ENCODE measurements at places on chromosomes 2 and 18.

GRCh38 chr2:225787497-225787896 lies 388.0 kb downstream of the NYAP2 start:
- DNase-seq: no peak

DNA sequence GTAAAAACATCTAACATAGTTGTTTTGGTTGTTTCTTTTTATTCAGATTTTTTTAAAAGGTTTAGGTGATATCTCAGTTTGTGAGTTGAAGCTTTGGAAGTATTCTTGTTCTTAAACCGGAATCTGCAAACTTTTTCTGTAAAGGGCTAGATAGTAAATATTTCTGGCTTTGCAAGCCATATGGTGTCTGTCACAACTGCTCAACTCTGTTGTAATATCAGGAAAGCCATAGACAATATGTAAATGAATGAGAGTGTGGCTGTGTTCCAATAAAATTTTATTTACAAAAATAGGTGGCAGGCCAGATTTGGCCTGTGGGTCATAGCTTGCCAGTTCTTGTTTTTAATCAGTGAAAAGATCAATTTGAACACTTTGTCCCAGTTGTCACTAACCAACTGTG lies 134.1 kb downstream of the CNTNAP5 start:
- no peak for DNase-seq

DNA sequence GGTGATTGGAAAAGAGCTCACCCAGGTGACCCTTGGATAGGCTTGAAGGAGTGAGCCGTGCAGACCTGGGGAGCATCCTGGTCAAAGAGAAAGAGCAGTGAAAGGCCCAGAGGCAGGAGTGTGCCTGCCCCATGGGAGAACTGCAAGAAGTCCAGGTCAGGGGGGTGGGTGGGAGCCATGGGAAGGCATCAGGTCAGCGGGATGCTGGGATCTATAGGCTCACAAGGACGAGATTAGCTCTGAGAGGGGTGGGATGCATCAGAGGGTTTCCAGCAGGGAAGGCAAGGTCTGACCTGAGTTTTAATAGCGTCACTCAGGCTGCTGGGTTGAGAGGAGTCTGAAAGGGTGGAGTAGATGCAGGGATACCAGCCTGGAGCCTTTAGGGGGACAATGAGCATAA lies 158.6 kb downstream of the SMAD7 start:
- no peak for DNase-seq

DNA sequence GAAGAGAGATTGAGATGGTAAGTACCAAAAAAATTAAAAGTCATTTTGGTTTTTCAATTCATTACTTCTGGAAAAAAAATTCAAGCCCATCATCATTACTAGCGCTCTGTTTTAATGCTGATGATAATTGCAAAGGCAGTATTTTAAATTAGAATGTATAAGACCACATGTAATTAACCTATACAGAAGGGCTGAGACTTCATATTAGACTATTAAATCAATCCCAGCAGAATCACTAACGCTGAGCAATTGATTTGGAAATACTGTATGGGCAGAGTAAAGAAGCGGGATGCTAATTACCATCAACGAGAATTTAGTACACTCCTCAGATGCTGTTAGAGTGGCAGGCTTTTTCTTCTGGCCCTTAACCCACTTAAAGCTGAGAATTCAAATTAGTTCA lies 165.0 kb downstream of the SLC4A3 start:
- no peak for DNase-seq

DNA sequence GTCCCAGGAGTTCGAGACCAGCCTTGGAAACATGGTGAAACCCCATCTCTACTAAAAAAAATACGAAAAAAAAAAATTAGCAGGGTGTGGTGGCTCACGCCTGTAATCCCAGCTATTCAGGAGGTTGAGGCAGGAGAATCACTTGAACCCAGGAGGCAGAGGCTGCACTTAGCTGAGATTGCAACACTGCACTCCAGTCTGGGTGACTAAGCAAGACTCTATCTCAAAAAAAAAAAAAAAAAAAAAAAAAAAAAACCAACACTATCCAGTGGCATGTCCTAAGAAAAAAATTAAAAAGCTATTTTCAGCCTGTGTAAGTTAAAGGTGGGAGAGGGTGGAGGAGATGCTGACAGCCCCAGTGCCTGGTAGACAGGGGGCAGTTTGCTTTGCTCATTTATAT lies 32.2 kb upstream of the REL start:
- DNase-seq: no peak

DNA sequence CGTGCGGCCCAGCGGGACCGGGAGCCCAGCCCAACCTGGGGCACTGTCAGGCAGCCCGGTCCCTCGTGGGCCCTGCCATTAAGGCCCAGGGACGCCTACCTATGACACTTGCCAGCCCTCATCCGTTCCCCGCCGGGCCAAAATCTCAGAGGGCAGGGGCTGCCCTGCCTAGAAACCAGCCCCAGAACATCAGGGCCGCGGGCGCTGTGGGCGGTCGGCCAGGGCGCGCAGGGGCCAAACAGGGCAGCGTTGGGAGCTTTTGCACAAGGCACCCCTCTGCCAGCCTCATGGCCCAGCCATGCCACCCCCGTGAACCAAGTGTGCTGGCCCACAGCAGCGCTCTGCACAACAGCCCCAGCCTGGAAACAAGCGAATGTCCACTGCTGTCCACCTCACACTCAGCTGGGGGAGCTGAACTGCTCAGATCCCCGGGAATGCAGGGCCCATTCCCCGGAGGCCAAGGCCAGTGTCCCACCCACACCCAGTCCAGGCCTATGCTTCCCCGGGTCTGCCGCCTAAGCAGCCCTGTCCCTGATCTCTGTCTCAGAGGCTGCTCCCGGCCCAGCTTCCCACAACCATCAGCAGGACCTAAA lies 3.5 kb upstream of the NEURL3 start:
- DNase-seq: no peak

DNA sequence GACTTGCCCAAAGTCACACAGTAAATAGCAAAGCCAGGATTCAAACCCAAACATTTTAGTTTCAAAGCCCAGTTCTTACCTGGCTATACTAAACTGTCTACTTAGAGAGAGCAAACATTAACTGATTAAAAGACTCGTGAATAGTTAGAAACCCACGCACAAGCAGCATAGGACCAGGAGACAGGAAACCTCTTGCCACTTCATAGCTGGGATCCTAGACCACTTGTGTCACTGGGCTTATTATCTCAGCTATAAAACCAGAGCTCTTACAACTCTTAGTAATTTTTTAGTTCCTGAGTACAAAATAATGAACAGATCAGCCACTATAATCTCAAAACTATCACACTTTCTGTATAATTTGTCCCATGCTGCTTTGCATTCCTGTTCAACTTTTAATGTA lies 2.4 kb upstream of the AAK1 start:
- DNase-seq: no peak

DNA sequence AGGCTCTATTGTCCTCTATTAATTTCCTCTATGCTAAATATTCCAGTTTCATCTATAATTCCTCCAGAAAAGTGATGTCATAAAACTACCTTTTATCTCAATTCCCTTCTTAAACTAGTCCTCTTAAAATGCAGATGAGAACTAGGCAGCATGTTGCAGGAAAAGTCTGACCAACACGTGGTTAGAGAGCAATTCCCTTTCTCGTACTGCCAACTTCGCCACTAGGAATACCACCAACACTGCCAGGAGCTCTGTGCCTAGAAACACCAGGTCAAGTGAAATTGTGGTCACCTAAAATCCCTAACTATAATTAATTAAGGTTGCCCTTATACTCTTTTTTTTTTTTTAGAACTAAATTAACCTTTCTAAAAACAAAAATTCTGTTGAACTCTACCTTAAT lies 127.7 kb downstream of the PPP1R1C start:
- no peak for DNase-seq

DNA sequence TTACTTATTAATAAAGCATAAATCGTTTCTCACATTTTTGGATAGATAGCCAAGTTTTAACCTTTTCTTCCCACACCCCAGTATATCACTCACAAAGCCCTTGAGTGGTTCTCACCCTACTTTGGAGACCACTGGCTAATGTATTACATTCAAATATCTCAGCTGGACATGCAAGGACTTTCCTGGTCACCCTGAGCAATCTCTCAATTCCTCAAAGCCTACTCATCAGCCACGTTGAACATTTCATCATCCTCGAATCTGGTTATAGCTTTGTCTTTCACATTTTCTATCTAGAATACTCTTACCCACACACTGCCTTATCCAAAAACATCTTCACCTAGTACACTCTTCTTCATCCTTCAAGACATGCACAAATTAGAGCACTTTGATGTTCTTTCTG lies 71.1 kb upstream of the MAPRE2 start:
- DNase-seq: no peak

DNA sequence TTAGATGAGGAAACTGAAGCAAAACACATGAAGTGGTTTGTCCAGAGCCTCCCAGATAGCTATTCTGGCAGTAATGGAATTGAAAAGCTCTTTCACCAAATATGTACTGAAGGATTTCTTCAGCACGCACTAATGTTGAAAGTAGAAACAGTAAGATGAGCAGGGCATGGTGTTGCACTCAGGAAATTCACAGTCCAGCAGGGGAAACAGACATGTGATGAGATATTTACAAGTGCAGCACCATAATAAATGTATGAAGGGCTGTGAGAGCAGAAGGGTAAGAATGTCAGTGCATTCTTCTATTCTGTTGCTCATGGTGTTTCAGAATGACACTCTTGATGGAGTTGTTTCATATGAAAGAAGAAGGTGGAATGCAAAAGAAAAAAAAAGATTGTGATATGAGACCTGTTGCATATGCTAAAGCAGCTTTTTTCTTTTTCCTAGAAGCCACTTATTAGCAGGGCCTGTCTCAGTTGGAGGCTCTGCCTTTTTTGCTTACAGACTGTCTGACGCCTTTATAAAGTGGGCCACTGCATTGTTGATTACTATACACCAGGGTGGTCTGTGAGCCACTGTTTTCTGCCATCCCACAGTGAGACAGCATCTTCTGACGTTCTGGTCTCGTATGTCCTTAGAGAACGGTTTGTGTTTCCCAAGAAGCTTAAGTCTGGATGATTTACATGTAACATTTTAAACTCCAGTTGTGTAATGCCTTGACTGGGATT lies 516.9 kb downstream of the ARHGAP15 start:
- no peak for DNase-seq

DNA sequence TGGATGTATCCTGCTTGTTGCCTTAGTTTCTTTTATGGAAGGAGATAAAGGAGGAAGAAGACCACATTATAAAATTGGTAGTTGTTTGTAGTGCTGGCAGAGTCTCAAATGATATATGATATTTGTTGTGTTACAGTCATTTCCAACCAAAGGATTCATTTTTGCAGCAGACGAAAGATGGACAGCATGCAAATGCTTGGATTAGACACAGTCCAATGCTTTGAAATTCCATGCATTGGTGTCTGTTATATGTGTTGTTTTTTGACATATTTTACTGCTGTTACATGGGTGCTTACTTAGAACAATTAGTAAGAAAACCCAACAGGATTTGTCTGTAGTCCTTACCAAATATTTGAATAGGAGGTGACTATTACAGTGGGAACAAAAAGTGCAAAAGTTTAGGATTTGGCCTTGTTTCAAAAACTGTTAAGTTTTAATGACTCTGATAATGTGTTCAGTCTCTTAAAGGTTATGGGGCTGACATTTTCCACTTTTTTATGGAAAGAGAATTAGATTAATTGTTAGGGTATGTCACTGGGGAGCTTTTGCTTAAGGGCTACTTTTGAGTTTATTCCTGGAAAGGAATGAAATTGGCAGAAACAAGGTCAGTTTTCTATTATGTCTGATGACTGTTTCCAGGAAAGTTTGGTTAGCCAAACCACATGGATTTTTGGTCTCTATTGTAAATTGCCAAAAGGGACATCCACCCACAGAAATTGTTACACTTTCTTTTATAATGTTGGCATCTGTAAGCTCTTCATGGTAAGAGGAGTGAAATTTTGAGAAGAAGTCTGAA lies 229.4 kb upstream of the MMADHC start:
- no peak for DNase-seq

GRCh38 chr2:27489118-27489497 lies 435 bp downstream of the IFT172 start:
- no peak for DNase-seq

DNA sequence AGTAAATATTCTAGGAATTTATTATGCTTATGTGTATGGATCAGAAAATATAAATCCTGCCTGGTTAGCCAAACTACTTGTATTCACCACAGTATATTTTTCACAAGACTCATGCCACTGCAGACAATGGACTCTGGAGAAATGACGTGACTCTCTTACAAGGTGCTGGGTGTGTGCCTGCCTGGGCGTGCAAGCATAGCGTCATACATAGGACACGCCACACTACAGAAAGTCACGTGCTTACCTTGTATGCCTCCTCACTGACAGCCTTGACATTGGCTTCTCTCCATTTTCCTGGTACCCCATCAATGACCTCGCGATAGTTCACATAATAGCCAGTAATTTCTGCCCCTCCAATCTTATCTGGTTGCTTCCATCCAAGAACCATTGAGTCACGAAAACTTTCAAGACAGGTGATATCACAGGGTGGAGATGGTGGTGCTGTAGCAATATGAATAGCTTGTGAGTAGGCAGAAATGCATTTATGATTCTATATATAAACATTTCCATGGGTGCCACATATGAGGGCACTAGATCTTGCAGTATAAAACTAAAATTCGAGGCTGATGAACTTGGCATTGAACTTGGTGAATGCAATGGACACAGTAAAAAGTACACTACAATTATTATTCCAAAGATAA lies 93.2 kb downstream of the MYOM1 start:
- no peak for DNase-seq

- no peak for DNase-seq
Measured at GRCh38 chr2:111662771-111663470, 221.1 kb downstream of the ANAPC1 start.

DNA sequence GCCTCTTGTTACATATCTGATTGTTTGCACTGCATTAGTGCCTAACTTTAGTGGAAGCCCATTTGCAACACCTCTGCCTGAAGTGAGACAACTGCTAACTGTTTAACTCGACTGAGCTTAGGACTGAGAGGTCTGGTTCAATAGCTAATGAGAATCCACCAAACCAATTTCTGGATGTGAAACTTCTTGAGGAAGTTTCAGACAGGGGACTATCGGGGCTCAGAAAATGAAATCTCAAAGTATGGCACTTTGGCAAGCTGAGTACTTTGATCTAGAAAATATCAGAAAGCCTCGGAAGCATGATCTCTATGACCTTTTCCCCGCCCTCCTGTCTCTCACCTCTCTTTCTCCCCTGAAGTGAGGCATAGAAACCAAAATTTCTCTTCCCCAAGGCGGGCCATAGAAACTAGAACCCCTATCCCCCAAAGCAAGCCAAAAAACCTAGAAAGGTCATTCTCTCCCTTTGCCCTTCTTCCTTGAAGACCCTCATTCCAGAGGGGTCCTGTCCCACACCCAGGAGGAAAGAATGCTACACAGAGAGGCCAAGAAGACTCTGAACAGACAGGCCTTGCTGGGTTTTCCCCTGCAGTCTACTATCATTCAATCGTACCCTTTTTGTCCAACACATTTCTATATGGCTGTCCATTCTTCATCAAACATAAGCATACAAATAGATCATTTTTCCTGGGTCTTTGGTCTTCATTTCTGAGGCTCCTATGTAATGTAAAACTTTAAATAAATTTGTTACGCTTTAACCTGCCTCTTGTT lies 69.6 kb upstream of the CREB1 start:
- DNase-seq: no peak

DNA sequence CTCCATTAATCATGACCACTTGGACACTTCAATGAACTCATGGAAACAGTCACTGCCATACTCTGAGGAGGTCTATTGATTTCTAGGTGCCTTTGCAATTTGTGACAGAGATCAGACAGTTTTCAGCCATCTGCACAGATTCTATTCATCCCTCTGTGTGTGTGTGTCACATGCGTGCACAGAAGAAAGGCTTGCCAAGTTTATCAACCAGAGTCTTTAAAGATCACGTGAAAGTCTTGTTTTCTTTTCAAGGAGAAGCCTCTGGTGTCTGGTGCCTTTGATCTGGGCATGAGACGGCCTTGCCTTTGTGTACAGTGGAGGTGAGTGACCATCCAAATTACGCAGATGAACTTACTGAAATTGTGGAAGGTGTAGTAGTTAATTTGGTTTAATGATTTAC lies 164.2 kb downstream of the VAPA start:
- no peak for DNase-seq

Measured in anterior cingulate cortex (tissue), 58 donors.